ENCODE measurements at places on chromosomes 7 and 10. TPM values are rescaled to one million over a fixed set of nuclear protein-coding genes. Genes with fewer than 3 reads are reported as not detected.

HOXA13 gene
- not detected for total RNA-seq

CYP3A7 gene
- total RNA-seq: not detected

MMD2 gene
- not detected for total RNA-seq

TBL2 gene
- total RNA-seq: 58.4 TPM

VAX1 gene
- not detected for total RNA-seq

SLC39A12 gene
- not detected for total RNA-seq

CLDN4 gene
- total RNA-seq: not detected

NEUROD6 gene
- not detected for total RNA-seq

GIMAP1 gene
- total RNA-seq: 0.20 TPM

PILRB gene
- total RNA-seq: 6.1 TPM

SPDYE18 gene
- total RNA-seq: 0.44 TPM

PKD2L1 gene
- total RNA-seq: not detected

CALHM3 gene
- not detected for total RNA-seq

GBF1 gene
- 46.9 TPM for total RNA-seq

C1QL3 gene
- total RNA-seq: not detected

INA gene
- 0.12 TPM for total RNA-seq

RELN gene
- total RNA-seq: 0.12 TPM

TFEC gene
- not detected for total RNA-seq

STEAP1B gene
- total RNA-seq: 1.1 TPM

PRKAR2B gene
- total RNA-seq: 11.1 TPM

SPAM1 gene
- total RNA-seq: not detected

POU6F2 gene
- total RNA-seq: not detected

PBLD gene
- 4.4 TPM for total RNA-seq

TBRG4 gene
- total RNA-seq: 27.6 TPM

GFRA1 gene
- 0.68 TPM for total RNA-seq

UBE2D1 gene
- total RNA-seq: 17.3 TPM

ZNF511 gene
- total RNA-seq: 14.3 TPM

ARHGAP12 gene
- 12.4 TPM for total RNA-seq

AGAP4 gene
- 1.5 TPM for total RNA-seq

HYAL4 gene
- total RNA-seq: not detected

BAIAP2L1 gene
- total RNA-seq: 4.4 TPM
